ENCODE measurements at places on chromosomes 1 and 21.

GRCh38 chr1:179083533-179083932 is 1.7 kb downstream of the TOR3A start:
- DNase-seq = no peak

- no peak for DNase-seq
Measured at GRCh38 chr1:55700359-55701130, 485.4 kb upstream of the USP24 start.

- DNase-seq = no peak
Measured at GRCh38 chr1:69433073-69433472, 134.6 kb upstream of the LRRC7 start.

GRCh38 chr21:15730484-15731242 is 881 bp downstream of the USP25 start:
- DNase-seq = no peak

- DNase-seq = no peak
Measured at GRCh38 chr1:214476986-214477870, 74.2 kb downstream of the PTPN14 start.

GRCh38 chr1:115190540-115191170 is 101.4 kb upstream of the TSPAN2 start:
- DNase-seq = no peak

DNA sequence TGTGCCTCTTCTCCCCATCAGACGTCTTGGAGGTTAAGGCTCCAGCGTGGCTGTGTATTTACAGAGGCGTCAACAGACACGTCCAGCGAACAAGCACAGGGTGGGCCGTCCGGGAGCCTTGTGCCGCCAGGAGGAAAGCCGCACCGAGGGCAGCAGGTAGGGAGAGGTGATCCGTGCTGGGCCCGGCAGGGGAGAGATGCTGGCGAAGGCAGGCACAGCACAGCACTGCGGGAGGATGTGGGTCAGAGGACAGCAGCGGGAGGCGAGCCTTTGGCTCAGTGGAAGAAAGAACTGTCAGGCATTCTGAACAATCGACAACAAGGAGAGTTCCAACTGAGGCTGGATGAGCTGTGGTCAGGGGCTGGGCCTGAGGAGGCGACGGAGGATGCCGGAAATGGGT is 144.1 kb upstream of the TNR start:
- DNase-seq = no peak

DNA sequence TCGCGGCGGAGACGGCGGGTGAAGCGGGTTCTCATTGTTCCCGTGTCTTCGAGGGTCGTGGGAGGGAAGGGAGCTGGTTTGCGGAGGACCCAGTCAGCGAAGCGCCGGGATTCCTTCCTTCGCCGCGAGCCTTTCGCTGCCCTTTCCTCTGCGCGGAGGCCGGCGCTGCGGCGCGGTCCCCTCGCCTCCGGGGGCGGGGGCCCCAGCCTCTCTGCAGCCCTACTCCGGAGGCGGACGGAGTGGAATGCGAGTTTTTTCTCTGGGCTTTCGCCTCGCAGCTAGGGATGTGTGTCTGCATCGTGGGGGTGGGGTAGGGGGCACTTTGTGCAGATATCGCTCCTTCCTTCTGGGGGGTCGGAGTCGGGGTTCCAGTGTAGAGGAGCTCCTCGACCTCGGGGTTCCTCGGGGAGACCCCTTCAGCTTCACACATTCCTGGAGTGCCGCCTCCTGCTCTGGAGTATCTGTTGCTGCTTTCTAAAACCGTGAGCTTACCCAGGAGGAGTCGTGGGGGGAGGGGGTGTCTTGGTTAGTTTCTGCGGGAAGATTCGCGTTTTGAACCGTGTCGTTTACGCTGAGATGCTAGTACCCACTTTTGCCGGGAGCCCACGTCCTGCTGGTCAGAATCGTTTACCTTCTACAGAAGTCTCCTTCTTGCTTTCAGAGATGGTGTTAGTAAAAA is 595 bp downstream of the RNF2 start:
- DNase-seq = no peak

GRCh38 chr1:224059897-224060427 is 53.9 kb upstream of the FBXO28 start:
- DNase-seq = no peak

DNA sequence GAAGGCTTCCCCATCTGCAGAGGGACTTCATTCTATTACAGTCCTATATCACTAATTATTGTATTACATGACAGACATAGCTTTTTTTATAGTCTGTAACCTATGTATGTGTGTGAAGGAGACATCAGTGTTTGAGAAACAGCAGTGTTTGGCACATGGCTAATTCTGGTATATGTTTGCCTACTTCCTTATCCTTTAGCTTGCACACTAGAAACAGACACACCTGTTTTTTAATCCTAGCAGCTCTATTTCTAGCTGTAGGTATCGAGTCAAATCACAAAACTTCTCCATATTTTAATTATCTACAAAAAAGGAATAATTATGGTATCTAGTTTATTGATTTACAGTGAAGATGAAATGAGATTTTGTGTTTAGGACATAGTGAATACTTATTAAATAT is 129.4 kb upstream of the CACYBP start:
- no peak for DNase-seq

Data from effector memory CD8-positive, alpha-beta T cell (primary cell).